EL (cell line): ENCODE measurements at places on chromosomes 16 and 17.
A peak's percentile ranks its signal among the peaks of the same experiment; 100 is the strongest.

DNA sequence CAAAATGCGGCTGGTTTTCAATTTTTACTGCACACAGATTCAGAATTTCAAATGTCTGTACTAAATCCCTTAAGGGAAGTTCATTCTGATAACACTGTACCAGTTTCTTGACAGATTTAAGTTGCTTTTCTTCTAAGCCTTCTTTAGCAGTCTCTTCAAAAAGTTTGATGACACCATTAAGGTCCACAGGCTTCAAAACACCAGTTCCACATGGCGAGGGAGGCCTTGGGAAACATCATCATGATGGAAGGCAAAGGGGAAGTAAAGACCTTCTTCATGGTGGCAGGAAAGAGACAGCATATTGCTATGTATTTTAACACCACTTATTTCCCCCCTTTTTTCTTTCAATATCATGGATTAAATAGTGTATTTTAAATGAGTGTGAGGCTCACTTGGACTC is 24.5 kb downstream of the NLRC5 start:
- DNase-seq: no peak

- DNase-seq: no peak
These were observed 25.7 kb downstream of the SPACA3 start for GRCh38 chr17:33017366-33017765.

DNA sequence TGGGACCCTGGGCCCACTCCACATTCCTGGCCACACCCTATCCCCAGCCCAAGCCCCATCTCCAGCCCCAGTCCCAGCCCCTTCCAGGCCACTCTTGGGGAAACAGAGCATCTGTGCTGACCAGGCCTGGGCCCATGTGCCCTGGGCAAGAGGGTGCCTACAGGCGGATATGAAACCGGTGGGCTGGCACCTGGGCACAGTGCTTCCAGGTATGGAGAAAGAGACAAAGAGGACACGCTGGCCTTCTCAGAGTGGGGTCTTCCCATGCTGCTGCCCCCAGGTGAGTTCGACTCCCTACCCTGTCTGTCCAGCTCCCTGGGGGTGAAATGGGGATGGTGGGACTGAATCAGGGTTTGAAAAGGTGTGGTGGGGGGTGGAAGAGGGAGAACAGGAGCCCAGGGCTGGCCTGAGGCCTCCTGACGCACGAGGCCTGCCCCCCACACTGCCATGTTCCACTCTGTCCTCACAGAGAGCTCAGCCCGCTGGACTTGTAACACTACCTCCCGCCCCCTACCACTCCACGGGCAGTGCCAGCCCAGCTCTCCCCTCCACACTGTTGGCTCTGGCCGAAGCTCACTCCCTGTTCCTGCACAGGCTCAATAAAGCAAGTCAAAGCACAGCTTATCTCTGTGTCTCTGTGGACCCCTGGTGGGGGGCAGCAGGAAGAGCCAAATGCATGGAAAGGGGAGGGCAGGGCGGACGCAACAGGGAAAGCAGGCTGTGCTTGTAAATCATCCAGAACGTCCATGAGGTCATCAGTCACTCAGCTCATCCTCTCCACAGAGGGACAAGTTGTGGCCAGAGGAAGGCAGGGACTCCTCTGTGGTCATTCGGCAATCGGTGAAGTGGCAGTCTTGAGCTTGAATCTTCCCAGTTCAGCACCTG is 71.1 kb upstream of the TMEM97 start:
- no peak for DNase-seq

DNA sequence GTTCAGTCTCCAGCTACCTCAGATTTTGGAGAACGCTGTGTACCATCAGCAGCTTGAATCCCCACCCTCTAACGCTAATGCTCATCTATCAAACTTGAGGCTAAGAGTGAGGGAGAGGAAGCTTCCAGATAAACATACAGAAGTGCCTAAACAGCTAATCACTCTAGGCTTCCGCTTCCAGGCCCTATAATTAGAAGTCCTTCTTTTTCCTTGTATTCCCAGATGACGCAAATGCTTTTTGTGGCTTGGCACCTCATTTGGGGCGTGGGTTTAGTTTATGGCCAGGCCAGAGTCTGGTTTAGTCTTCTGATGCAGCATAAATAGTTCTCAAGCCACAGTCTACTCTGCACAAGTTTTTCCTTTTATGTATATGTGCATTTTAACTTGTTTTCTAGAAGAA is 263.4 kb downstream of the BCAS3 start:
- DNase-seq: peak; percentile 86

- DNase-seq: no peak
These were observed 6.0 kb downstream of the ERBB2 start for GRCh38 chr17:39705786-39706348.

DNA sequence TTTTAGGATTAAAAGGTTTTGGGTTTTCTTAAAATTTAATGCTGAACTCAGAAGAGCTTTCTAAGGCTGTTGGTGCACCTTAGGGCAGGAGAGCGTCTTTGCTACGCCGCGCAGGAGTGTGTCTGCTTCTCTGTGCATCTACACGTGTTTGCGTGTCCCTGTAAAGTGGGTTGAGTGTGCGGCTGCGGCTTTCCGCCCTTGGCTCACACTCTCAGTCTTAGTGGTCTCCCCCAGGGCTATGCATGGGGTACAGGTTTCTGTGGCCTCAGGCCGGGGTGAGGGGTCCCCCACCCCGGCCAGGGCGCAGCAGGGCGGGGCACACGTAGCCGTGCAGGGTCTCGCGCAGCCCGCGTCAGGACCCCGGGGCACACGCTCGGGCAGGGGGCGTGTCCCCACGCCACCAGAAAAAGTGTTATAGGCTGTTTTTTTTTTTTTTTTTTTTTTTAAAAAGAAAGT is 727 bp upstream of the TENT4B start:
- DNase-seq: peak; percentile 47
